ENCODE measurements at places on chromosomes 3 and 15.

DNA sequence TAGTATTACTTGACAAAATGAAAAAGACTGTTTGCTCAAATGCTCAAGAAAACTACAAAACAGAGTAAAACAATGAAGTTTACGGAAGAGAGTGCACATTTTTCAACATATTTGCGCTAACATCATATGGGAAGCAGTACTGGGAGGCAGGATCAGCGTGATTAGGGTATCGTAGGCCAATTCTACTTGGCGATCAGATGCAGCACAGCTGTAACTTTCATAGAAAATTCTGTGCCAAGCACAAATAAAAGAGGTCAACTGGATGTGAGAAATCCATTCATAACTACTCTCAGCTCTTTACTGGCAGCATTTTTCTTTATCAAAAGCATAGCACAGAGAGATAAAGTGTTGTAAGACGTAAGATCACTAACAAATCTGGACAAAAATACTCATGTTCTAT, 1196.3 kb upstream of the GBE1 start:
- no peak for DNase-seq

- DNase-seq = no peak
Observed at GRCh38 chr3:89966877-89967665, 859.6 kb downstream of the EPHA3 start.

GRCh38 chr3:155766206-155766605, 21.3 kb upstream of the PLCH1 start:
- peak; percentile 65 for DNase-seq

GRCh38 chr3:108500728-108501127, 9.7 kb downstream of the MYH15 start:
- DNase-seq = peak; percentile 22

GRCh38 chr3:37833302-37834186, 28.1 kb upstream of the CTDSPL start:
- no peak for DNase-seq

All from fibroblast of mammary gland (primary cell).